ENCODE measurements at places on chromosomes 12 and 14.

- DNase-seq: no peak
Observed at GRCh38 chr14:99569725-99570543, 34.1 kb downstream of the CCDC85C start.

- no peak for DNase-seq
Observed at GRCh38 chr12:39873065-39873464, 232.8 kb downstream of the SLC2A13 start.

- DNase-seq: no peak
Observed at GRCh38 chr12:101107032-101107763, 102.8 kb downstream of the SLC5A8 start.

- DNase-seq: no peak
Observed at GRCh38 chr14:104095426-104096310, 10.2 kb downstream of the ASPG start.

DNA sequence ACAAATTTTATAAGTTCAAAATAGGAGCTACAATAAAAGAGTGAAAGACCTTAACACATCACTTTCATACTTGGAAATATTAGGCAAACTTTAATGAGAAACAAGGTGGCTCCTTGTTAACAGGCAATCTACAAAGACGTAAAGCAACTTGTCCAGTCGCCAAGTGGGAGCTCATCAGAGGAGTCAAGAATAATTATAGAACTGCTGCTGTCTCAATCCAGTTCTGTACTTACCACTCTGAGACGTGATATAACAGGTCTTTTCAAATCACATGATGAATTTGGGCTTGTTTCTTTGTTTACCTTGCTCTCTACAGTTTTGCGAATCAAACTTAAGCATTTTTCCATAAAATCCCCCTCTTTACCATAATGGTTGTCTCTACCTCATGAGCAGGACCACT lies 3.6 kb downstream of the YBX3 start:
- no peak for DNase-seq

GRCh38 chr14:94867946-94868771 lies 98.2 kb upstream of the GSC start:
- no peak for DNase-seq

DNA sequence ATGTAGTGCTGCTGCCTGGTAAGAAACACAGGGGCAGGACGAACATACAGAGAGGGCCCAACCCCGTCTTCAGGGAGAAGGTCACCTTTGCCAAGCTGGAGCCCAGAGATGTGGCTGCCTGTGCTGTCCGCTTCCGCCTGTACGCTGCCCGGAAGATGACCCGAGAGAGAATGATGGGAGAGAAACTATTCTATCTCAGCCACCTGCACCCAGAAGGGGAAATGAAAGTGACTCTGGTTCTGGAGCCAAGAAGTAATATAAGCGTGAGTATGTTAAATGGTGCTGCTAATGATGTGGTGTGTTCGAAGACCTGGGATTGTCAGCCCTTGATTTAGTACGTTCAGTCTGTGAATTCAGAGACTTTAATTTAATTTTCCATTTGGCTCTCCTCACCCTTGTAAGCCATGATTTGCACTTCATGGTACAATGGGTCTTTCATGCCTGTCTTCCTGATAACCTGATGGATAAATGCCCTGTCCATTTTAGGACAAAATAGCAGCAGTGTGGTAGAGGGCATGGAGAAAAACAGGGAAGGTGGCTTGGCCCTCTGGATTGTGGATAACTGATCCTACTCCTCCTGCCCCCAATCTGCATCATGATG lies 318.9 kb downstream of the SNAPC1 start:
- DNase-seq: peak; percentile 32

DNA sequence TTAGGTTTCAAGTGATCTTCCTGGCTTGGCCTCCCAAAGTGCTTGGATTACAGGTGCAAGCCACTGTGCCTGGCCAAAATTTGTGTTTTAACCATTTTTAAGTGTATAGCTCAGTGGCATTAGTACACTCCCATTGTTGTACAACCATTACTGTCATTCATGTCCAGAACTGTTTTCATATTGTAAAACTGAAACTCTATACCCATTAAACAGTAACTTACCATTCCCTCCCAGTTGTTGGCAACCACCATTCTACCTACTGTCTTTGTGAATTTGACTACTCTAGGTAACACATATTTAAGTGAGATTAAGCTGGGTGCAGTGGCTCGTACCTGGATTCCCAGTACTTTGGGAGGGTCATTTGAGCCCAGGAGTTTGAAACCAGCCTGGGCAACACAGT lies 67.3 kb upstream of the KCNH3 start:
- DNase-seq: no peak

- no peak for DNase-seq
Observed at GRCh38 chr12:79119796-79120195, 255.2 kb downstream of the SYT1 start.

GRCh38 chr12:114976372-114976771 lies 292.4 kb upstream of the TBX3 start:
- DNase-seq: no peak

DNA sequence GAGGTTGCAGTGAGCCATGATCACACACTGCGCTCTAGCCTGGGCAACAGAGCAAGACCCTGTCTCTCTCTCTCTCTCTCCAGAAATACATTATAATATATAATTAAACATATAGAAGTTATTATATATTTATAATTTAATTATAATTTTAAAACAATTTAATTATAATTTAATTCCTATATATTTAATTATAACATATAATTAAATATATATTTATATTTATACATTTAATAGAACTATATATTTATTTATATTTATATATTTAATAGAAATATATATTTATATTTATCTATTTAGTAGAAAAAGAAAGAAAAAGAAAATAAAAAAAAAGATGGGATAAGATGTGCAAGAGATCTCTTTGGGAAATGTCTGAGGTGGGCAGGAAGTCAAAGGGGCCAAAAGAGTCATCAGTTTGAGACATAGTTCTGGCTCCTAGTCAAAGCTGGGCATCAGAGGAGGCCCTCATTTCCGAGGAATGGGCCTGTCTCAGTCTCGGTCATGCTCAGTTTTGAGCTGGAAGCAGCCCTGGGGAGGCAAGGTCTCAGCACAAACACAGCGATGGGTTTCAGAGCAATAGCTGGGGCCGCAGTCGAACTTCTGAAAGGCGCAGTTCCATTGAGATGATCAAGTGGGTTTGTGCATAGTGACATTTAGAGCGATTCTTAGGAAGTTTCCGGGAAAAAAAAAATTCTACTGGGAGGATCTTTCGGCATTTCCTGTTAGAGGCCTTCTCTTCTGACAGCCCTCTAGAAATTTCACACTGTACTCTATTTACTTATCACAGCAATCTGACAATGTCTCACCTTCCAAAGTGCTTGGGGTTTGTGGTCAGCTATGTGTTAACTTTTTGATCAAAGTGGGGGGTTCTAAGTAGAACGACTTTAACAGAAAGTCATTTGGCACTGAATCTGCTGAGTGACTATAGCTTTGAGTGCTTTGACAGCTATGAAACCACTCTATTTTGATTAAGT lies 58.7 kb upstream of the GZMB start:
- no peak for DNase-seq

GRCh38 chr12:42410340-42410739 lies 84.4 kb downstream of the PPHLN1 start:
- no peak for DNase-seq

DNA sequence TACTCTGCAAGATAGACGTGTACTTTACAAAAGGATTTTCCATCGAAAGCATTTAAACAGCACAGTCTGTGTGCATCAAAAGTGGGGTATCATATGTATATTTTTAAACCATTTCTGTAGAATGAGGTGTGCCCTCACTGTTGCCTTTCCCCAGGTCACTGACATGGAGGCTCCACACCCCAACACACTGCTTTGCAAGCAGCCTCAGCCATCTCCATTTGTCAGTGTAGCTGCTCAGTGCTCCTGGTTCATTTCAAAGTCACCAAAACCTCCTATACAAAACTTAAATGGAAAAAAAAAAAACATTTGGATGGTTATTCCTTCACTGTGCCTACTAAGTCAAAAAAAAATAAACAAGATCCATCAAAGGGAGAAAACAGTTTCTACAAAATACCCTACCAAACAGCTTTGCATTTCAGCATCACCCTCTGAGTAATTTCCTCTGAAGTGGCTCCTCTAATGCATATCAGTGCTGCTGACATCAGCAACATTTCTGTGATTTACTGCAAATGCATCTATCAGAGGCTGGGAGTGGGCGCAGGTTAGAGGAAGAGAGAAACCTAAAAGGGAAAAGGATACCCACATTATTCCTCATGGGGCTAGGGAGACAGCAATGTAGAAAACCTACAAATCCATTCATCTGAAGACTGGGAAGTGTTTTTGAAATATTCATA lies 46.0 kb downstream of the KCNK10 start:
- DNase-seq: no peak

- no peak for DNase-seq
Observed at GRCh38 chr12:58396239-58396638, 454.9 kb downstream of the ATP23 start.

GRCh38 chr12:8018666-8019581 lies 13.6 kb upstream of the FOXJ2 start:
- DNase-seq: peak; percentile 8

DNA sequence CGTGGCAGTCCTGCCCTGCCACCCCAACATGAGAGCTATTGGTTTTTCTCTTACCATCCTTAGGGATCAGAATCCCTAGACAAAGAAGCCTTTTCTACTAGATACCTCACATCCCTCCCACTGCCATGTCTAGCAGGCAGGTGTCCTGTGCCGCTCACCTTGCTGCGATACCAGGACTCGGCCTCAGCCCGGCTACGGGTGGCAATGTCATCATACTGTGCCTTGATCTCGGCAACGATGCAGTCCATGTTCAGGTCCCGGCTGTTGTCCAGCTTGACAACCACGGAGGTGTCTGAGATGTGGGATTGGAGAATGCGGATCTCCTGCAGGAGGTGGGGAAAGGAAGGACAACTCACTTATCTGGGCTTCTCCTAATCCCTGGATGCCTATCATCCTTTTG lies 4.5 kb downstream of the KRT83 start:
- no peak for DNase-seq
